ENCODE measurements at places on chromosomes 5 and 9. TPM values are rescaled to one million over a fixed set of nuclear protein-coding genes. Genes with fewer than 3 reads are reported as not detected.

DNA sequence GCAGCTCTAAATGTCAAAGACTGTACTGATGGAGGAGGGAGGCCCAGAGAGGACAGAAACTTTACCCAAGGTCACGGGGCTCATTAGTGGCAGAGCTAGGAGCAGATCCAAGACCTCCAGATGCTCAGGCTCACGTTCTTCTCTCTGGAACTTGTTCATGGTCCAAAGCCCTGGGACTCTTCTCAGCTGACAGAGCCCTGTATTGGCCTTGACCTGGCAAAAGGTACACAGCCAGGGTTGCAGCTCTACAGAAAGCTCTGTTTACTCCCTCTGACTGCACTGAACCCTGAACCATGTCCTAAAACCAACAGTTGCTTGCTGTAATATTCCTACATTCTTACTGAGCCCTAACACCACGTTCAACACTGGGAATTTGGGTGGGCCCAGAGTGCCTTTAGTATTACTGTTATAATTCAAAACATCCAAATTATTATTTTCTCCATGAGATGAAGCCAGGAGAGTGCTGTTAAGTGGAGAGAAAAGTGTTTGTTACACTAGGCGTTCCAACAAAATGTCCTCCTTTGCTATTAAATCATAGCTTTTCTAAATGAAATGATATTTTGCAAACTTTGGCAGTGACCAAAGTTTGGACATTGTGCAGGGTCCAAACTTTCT, 602.4 kb upstream of the CLINT1 start:
- H3K27me3 ChIP-seq, result no peaks in the 10 kb centered on the region
- no peak for DNase-seq
- no peaks in the 10 kb centered on the region for H3K36me3 ChIP-seq
- no peaks in the 10 kb centered on the region for H3K4me1 ChIP-seq
- H3K4me3 ChIP-seq, result no peak overlapping the region

Gene OR1N1
- polyA plus RNA-seq, result not detected

GRCh38 chr9:125370786-125371185, 109.2 kb downstream of the GAPVD1 start:
- no peak for DNase-seq
- no peak overlapping the region for H3K4me3 ChIP-seq
- no peak overlapping the region for H3K27ac ChIP-seq
- peaks cover 2% of the 10 kb centered on the region for H3K27me3 ChIP-seq
- H3K36me3 ChIP-seq, result no peaks in the 10 kb centered on the region
- H3K4me1 ChIP-seq, result peaks cover 10% of the 10 kb centered on the region

Gene SHOC1
- not detected for polyA plus RNA-seq

DNA sequence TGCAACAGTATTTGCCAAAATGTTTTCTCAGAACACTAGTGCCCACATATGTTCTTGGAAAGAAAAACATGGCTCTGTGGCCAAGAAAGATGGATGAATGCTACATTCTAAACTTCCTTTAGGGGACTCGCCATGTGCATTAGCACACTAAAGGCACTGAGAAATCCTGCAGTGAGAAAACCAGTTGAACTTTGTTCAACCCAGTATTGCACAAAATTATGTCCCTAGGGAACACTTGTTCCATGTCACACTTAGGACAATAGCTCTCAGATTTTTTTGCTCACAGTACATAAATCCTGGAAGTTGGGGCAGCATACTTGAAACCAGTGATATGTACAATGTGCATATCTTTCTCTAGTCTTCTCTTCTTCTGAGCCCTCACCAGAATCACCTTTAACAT, 96.6 kb downstream of the ADRB2 start:
- H3K4me3 ChIP-seq, result no peak overlapping the region
- DNase-seq, result no peak
- peaks cover 4% of the 10 kb centered on the region for H3K4me1 ChIP-seq
- no peaks in the 10 kb centered on the region for H3K36me3 ChIP-seq
- H3K27ac ChIP-seq, result no peak overlapping the region
- peaks cover 3% of the 10 kb centered on the region for H3K27me3 ChIP-seq

- no peak for DNase-seq
- H3K36me3 ChIP-seq, result peaks cover 4% of the 10 kb centered on the region
- H3K4me1 ChIP-seq, result no peaks in the 10 kb centered on the region
- H3K27ac ChIP-seq, result no peak overlapping the region
- no peak overlapping the region for H3K4me3 ChIP-seq
These were observed 278.1 kb upstream of the NMUR2 start for GRCh38 chr5:152683205-152683604.
